Activated naive CD4-positive, alpha-beta T cell treated with anti-CD3 and anti-CD28 coated beads, Interleukin-2, amount 10 ng/mL, durations not matched to agents 7 days and 5 days (primary cell): ENCODE measurements at places on chromosomes 7 and 10.

GRCh38 chr10:78594559-78595268 lies 474.1 kb upstream of the ZMIZ1 start:
- no peak for DNase-seq
- no peaks in the 10 kb centered on the region for H3K4me1 ChIP-seq
- no peaks in the 10 kb centered on the region for H3K36me3 ChIP-seq
- H3K27me3 ChIP-seq = peaks cover 20% of the 10 kb centered on the region
- no peak overlapping the region for H3K4me3 ChIP-seq

- H3K27me3 ChIP-seq = peaks cover 8% of the 10 kb centered on the region
- H3K27ac ChIP-seq = no peak overlapping the region
- no peaks in the 10 kb centered on the region for H3K36me3 ChIP-seq
- DNase-seq = no peak
Observed at GRCh38 chr10:35626971-35627507, 15.1 kb downstream of the FZD8 start.

DNA sequence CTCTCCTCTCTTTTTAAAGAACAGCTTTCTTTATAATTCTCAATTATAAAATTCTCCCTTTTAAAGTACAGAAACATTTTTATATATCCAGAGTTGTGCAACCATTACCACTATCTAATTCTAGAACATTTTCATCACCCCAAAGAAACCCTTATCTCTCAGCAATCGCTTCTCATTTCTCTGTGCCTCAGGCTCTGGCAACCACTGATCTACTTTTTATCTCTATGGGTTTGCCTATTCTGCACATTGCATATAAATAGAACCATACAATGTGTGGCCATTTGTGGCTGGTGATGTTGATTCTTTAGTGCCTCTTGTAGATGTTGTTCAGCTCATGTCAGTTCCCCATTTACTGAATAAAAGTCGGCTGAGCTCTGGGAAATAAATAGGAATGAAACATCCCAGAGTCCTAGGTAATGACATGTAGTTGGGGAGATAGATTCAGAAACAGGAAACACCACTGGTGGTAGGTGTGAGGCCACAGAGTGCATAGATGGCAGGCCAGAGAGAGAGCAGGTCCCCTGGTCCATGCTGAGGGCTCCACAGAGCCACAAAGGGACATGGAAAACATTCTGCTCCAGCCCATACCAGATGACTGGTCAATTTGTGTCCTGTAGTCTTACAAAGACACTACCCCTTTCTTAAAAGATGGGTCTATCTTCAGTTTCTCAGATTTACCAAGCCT lies 126.5 kb downstream of the PLPP4 start:
- DNase-seq = no peak
- H3K27me3 ChIP-seq = no peaks in the 10 kb centered on the region
- H3K4me3 ChIP-seq = no peak overlapping the region
- H3K4me1 ChIP-seq = no peaks in the 10 kb centered on the region
- no peak overlapping the region for H3K27ac ChIP-seq

GRCh38 chr7:151082141-151083070 lies 887 bp downstream of the TMUB1 start:
- peak overlapping the region; percentile 83 for H3K27ac ChIP-seq
- peaks cover 13% of the 10 kb centered on the region for H3K36me3 ChIP-seq
- no peak for DNase-seq
- H3K4me1 ChIP-seq = peaks cover 60% of the 10 kb centered on the region
- H3K27me3 ChIP-seq = peaks cover 31% of the 10 kb centered on the region
- H3K4me3 ChIP-seq = peak overlapping the region; percentile 85

- H3K4me3 ChIP-seq = no peak overlapping the region
- no peaks in the 10 kb centered on the region for H3K4me1 ChIP-seq
- H3K36me3 ChIP-seq = no peaks in the 10 kb centered on the region
- no peak for DNase-seq
Observed at GRCh38 chr7:84022684-84023308, 171.8 kb downstream of the SEMA3A start.

DNA sequence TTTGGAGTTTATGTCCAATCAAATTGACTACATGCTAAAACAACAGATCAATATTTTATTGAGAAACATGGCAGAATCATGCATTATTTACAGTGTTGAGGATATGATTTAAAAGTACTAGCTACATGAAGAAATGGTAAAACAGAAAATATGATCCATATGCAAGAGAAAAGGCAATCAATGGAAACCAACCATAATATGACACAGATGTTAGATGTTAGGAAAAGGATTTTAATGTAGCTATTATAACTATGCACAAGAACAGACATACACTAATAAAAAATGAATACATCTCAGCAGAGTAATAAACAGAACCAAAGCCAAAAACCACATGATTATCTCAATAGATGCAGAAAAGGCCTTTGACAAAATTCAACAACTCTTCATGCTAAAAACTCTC lies 166.2 kb upstream of the CACNA2D1 start:
- H3K4me3 ChIP-seq = no peak overlapping the region
- no peak for DNase-seq
- H3K4me1 ChIP-seq = no peaks in the 10 kb centered on the region
- no peak overlapping the region for H3K27ac ChIP-seq
- no peaks in the 10 kb centered on the region for H3K27me3 ChIP-seq

DNA sequence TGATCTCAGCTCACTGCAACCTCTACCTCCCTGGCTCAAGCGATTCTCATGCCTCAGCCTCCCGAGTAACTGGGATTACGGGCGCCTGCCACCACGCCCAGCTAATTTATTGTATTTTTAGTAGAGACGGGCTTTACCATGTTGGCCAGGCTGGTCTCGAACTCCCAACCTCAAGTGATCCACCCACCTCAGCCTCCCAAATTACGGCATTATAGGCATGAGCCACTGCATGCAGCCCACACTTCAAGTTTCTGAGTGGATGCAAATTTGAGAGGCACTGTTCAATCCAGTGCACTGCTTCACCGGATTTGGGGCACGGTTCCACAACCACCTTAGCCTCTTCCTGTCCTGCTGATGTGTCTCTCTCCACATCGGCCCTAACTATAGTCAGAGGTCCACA lies 16.5 kb downstream of the CNPY1 start:
- peaks cover 9% of the 10 kb centered on the region for H3K4me1 ChIP-seq
- no peak overlapping the region for H3K4me3 ChIP-seq
- peaks cover 78% of the 10 kb centered on the region for H3K27me3 ChIP-seq
- no peak for DNase-seq

- peaks cover 9% of the 10 kb centered on the region for H3K4me1 ChIP-seq
- DNase-seq = no peak
- H3K4me3 ChIP-seq = peak overlapping the region; percentile 52
- H3K36me3 ChIP-seq = no peaks in the 10 kb centered on the region
- no peak overlapping the region for H3K27ac ChIP-seq
Observed at GRCh38 chr10:13528123-13528874, 515 bp downstream of the BEND7 start.

- no peak overlapping the region for H3K4me3 ChIP-seq
- no peaks in the 10 kb centered on the region for H3K27me3 ChIP-seq
- H3K4me1 ChIP-seq = no peaks in the 10 kb centered on the region
- H3K36me3 ChIP-seq = no peaks in the 10 kb centered on the region
Observed at GRCh38 chr7:83532219-83532618, 116.7 kb downstream of the SEMA3E start.

- no peaks in the 10 kb centered on the region for H3K36me3 ChIP-seq
- no peak overlapping the region for H3K27ac ChIP-seq
- peaks cover 92% of the 10 kb centered on the region for H3K27me3 ChIP-seq
- DNase-seq = no peak
- H3K4me1 ChIP-seq = peaks cover 5% of the 10 kb centered on the region
Observed at GRCh38 chr7:151174246-151175046, 7.0 kb upstream of the GBX1 start.

GRCh38 chr10:5904227-5904626 lies 14.2 kb downstream of the FBH1 start:
- H3K4me3 ChIP-seq = no peak overlapping the region
- no peak for DNase-seq
- no peaks in the 10 kb centered on the region for H3K27me3 ChIP-seq
- H3K36me3 ChIP-seq = peaks cover 40% of the 10 kb centered on the region
- H3K4me1 ChIP-seq = peaks cover 30% of the 10 kb centered on the region
- H3K27ac ChIP-seq = peak overlapping the region; percentile 68

DNA sequence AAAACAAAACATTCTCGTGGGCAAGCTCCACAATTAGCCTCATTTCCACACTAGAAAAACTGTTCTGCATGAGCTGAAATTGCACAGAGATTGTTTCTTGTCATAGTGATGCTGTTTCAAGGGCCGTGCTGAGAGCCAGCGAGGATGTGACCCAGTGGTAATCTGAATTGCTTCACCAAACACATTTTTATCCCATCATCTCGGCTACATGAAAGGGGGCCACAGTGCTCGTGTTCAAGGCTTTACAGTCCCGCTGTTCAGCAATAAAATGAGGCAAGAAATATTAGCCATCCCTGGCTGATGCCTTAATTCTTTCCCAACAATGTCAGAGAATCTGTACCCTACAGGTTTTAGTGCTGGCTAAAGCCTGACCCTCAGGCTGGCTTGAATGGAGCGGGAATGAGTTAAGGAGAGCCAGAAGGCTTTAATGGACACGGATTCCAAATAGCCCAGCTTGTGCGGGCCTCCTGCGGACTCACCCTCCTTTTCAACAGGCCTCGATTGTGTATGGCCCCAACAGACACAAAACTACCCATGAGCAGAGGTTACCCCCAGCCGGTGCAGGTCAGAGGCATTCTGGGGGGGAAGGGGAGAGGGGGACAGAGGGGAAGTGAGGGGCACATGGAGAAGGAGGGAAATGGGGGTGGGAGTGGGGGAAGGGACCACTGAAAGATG lies 2.0 kb upstream of the GDF10 start:
- no peaks in the 10 kb centered on the region for H3K36me3 ChIP-seq
- H3K4me1 ChIP-seq = peaks cover 7% of the 10 kb centered on the region
- H3K27ac ChIP-seq = no peak overlapping the region
- H3K4me3 ChIP-seq = no peak overlapping the region
- no peak for DNase-seq

DNA sequence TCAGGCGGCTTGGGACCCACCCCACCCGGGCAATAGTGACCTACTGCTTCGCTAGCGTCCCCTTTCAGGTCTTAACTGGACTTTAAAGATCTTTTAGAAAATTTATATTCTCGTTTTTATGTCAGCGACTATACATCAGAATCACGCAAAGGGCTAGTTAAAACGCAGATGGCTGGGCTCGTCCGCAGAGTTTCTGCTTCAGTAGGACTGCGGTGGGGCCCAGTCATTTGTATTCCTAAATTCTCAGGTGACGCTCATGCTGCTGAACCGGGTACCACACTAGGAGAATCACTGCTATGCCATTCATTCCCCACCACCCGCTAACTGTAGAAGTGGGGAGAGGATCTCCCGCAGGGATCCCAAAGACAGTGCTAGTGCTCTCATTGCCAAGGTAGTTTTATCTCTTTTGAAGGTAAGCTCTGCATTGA lies 12.0 kb upstream of the SP8 start:
- peaks cover 51% of the 10 kb centered on the region for H3K27me3 ChIP-seq
- DNase-seq = no peak
- no peak overlapping the region for H3K27ac ChIP-seq
- peaks cover 16% of the 10 kb centered on the region for H3K4me1 ChIP-seq
- peaks cover 7% of the 10 kb centered on the region for H3K36me3 ChIP-seq

GRCh38 chr10:15473396-15473767 lies 102.3 kb upstream of the FAM171A1 start:
- no peaks in the 10 kb centered on the region for H3K4me1 ChIP-seq
- H3K36me3 ChIP-seq = no peaks in the 10 kb centered on the region
- peaks cover 24% of the 10 kb centered on the region for H3K27me3 ChIP-seq
- H3K4me3 ChIP-seq = no peak overlapping the region

GRCh38 chr10:75450075-75450445 lies 18.6 kb downstream of the LRMDA start:
- H3K4me1 ChIP-seq = no peaks in the 10 kb centered on the region
- H3K4me3 ChIP-seq = no peak overlapping the region
- H3K27ac ChIP-seq = no peak overlapping the region
- H3K36me3 ChIP-seq = no peaks in the 10 kb centered on the region

- no peak overlapping the region for H3K4me3 ChIP-seq
- peaks cover 3% of the 10 kb centered on the region for H3K27me3 ChIP-seq
- no peaks in the 10 kb centered on the region for H3K36me3 ChIP-seq
- no peak for DNase-seq
- H3K27ac ChIP-seq = no peak overlapping the region
- no peaks in the 10 kb centered on the region for H3K4me1 ChIP-seq
Observed at GRCh38 chr7:47380325-47381133, 201.4 kb downstream of the TNS3 start.

- no peak for DNase-seq
- no peak overlapping the region for H3K27ac ChIP-seq
- no peaks in the 10 kb centered on the region for H3K27me3 ChIP-seq
Observed at GRCh38 chr10:72654720-72655119, 28.8 kb upstream of the MICU1 start.

DNA sequence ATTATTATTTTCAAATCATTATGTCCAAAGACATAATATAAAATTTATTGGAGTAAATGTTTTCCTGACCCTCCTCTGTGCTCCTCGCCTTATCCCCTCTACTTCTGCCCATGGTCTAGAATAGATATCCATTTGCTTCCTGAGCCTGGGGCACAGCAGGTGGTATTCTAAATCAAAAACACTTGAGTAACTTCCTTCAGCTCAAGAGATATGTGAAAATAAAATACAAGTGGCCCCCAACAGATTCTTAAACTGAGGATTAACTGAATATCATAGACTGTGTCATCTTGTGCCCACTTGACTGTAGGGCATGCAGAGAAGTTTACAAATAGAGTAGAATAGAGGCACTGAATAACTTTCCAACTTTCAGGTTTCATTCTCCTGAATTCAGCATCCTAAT lies 59.1 kb downstream of the HGF start:
- no peaks in the 10 kb centered on the region for H3K27me3 ChIP-seq
- no peaks in the 10 kb centered on the region for H3K4me1 ChIP-seq
- DNase-seq = no peak
- H3K27ac ChIP-seq = no peak overlapping the region
- H3K4me3 ChIP-seq = no peak overlapping the region

- H3K36me3 ChIP-seq = no peaks in the 10 kb centered on the region
- peaks cover 8% of the 10 kb centered on the region for H3K27me3 ChIP-seq
- no peak overlapping the region for H3K27ac ChIP-seq
- H3K4me1 ChIP-seq = no peaks in the 10 kb centered on the region
Observed at GRCh38 chr7:16822029-16822428, 17.2 kb upstream of the AGR2 start.

DNA sequence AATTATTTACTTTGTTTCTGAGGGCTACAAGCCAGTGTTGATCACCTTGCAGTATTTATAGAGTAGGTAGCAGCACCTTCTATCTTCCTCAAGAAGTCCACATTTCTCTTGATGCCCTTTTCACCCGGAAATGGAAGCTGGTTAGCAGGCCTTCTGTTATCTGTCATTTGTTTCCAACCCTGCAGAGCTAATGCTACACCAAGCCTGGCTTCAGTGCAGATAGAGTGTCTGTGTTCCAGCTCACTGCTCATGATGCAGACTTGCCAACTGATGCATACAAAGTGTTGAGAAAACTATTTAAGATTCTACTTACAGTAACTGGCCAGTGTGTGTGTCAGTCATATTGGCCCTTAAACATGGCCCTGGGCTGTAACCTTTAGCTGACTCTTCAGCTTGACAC lies 301.0 kb downstream of the LHFPL3 start:
- H3K27ac ChIP-seq = no peak overlapping the region
- no peak for DNase-seq
- H3K4me1 ChIP-seq = no peaks in the 10 kb centered on the region
- no peaks in the 10 kb centered on the region for H3K27me3 ChIP-seq
- no peaks in the 10 kb centered on the region for H3K36me3 ChIP-seq

GRCh38 chr10:22447068-22447467 lies 101.8 kb downstream of the SPAG6 start:
- H3K27me3 ChIP-seq = peaks cover 48% of the 10 kb centered on the region
- H3K4me1 ChIP-seq = no peaks in the 10 kb centered on the region
